Activated CD4-positive, alpha-beta T cell treated with anti-CD3 and anti-CD28 coated beads for 24 hours (primary cell): ENCODE measurements at places on chromosomes 1 and 21.
A peak's percentile ranks its signal among the peaks of the same experiment; 100 is the strongest.

DNA sequence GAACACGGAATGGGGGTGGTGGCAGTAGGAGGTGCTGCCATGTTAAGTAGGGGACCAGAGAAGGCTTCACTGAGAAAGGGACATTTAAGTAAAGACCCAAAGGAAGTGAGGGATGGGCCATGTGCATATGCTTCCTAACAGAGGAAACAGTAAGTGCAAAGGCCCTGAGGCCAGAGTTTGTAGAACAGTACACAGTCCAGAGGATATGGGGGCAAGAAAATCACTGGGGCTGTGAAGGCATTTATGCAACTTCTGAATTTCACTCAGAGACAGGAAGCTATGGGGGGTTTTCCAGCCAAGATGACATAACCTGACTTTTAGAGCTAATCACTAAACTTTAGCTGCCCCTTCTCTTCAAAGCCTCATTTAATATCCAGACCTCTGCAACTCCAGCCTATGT lies 202.5 kb upstream of the EDN2 start:
- no peak for DNase-seq

DNA sequence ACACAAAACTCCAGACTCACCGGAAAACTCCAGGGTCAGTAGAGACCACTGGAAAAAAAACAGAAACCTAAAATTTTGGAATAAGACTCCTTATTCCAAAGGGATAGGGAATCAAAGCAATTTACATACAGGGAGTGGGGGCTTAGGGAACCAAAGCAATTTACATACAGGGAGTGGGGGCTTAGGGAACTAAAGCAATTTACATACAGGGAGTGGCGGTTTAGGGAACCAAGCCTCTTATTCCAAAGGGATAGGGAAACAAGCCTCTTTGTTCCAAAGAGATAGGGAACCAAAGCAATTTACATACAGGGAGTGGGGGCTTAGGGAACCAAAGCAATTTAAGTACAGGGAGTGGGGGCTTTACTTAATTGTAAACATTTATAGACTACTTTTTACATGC lies 28.4 kb upstream of the TTLL7 start:
- no peak for DNase-seq

GRCh38 chr1:230401101-230401500 lies 25.0 kb downstream of the PGBD5 start:
- no peak for DNase-seq

DNA sequence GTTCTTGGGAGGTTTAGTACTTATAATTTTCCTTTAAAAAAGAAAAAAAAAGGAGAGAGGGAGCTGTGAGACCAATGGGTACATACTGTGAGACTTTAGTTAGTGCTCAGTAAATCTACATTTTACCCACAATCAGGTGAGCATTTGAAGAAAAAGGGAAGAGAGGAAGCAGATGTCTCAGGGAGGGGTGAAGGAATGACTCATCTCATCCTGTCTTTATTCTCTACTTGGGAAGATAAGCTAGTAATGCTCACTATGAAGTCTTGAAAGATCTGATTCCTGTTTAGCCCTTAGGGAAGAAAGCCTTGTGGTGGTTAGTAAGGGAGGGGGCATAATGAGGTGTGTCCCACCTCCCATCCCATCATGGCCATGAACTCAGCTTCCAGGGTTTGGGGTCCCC lies 112.6 kb downstream of the PLD5 start:
- no peak for DNase-seq

DNA sequence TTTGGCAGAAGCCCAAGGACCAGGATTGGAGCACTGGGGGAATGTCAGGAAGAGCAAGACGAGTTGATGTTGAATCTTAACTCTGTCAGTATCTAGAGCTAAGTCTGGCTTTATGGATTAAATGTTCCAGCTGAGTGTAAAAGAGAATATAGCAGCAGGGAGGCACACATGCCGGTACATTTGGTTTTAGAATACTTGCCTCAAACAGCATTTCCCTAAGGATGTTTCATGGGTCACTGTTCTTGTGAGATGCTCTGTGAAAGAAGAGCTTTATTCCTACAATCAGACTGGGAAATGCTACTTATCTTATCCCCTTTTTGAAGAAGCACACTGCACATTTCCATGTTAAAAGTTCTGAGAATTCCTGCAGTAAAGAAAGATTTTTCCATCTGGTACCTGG lies 440.3 kb upstream of the B3GALT2 start:
- DNase-seq, result no peak

GRCh38 chr1:8580566-8580965 lies 236.9 kb downstream of the RERE start:
- no peak for DNase-seq

- no peak for DNase-seq
Measured at GRCh38 chr1:215623162-215623561, 56.1 kb downstream of the KCTD3 start.

- DNase-seq, result no peak
Measured at GRCh38 chr1:101280942-101281654, 44.3 kb downstream of the S1PR1 start.

- no peak for DNase-seq
Measured at GRCh38 chr1:182113879-182114626, 52.5 kb upstream of the ZNF648 start.

DNA sequence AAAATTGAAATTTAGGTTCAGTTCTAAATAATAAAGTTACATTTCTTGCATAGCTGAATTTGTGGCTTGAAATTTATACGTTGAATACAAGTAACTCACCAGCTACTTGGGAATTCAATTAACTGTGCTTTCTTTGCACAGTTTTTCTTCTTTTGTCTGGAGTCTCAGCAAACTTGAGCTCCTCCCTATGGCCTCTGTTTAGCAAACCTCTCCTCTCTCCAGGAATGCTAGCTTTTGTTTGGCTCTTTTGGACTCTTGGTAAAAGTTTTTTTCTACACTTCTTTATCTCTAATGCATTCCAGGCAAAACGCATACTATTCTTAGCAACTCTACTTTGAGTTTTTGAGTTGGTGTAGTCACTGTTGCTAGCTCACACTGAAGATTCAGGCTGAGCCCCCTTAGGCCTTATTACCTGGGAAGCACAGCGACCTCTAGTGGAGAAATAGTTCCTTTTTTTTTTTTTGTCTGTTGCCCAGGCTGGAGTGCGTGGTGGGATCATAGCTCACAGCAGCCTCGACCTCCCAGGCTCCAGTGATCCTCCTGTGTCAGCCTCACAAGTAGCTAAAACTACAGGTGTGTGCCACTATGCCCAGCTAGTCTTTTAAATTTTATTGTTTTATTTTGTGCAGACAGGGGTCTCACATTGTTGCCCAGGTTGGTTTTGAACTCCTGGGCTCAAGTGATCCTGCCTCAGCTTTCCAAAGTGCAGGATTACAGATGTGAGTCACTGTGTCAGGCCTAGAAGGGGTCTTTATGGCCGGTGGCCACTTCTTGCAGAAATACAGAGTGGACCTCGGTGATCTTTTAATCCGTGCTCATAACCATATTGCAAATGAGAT lies 61.7 kb downstream of the CASQ2 start:
- no peak for DNase-seq

GRCh38 chr1:1250786-1251284 lies 4.3 kb upstream of the C1QTNF12 start:
- DNase-seq, result peak; percentile 52

DNA sequence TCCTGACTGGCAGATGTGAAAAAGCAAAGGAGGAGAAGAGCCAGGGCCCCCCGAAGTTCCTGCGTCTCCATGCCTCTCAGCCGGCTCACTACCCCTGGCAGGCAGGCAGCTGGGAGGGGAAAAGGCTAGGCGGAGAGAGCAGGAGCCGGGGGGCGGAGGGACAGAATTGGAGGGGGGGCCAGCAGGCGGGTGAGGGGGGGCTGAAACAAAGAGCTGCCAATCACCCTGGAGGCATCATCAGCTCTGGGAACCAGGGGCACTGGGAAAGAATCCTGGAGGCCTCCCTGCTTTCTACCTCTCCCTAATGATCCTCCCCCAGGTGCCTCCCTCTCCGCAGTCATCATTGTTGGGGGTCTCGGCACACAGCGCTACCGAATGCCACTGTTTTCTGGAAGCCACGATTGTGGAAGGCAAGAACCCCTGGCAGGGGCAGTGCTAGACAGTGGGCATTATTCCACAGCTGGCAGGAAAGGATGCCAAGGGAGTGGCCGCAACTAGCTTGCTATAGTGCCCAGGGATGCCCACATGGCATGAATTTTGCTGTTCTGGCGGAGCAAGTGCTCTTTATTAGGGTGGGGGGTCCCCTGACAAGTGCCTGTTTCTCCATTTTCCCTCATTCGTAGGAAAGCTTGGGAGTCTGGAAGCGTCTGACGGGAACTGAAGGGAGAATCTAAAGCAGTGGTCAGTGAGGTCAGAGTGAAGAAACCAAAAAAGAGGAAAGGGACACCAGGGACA lies at the start of gene THBS3:
THBS3 (minus strand) TSS at position 92 of the 735 bp plus-strand sequence; CDS start at position 71, 21 bp downstream.
- no peak for DNase-seq

DNA sequence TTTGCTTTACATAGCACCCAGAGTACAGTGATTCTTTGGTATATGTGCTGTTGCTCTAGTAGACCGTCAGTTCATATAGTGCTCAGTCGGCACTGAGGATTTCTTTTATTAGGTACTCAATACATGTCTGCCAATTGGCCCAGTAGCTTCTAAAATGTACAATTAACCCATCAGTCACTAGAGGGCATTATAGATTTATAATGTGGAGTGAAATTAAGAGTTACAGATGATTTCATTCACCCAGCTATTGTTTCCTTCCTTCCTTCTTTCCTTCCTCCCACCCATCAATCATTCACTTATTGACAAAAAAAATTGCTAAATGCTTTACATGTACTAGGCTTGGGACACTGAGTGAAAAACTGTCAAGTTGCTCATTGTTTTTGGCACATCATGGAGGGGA lies 263.6 kb upstream of the USP24 start:
- no peak for DNase-seq

DNA sequence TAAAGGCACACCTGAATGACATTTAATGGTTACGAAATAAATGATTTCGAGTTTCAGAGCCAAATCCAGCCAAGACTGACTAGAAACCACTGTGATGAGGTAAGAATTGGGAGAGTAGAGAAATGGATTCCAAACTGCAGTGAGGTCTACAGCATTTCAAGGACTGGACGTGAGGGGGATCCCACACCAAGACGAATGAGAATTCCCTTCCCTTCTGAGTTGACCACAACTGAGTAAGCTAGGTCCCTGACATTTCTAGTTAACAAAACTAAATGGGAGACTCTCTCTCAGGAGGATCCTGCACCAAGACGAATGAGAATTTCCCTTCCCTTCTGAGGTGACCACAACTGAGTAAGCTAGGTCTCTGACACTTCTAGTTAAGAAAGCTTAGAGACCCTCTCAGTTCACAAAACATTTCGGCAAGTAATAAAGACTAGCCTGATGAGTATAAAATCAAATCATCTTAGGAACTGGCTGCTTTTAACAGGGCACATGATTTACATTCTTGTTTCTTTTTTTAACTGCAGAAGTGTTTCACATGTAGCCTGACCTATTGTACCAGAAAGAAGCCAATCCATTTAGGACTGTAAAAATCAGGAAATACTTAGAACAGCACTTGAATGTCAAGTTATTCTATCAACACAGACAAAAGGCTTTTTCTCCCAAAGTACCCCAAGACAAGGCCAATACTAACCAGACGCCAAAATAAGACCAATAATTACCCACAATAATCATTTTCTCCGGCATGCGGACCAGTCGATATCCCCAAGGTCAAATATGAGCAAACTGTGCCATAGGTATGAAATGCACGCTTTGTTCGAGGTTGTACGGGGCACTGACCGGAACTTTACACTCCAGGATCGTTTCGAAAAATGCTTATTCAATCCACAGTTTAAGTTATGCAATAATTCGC lies 1.4 kb upstream of the SPATA1 start:
- DNase-seq, result no peak

DNA sequence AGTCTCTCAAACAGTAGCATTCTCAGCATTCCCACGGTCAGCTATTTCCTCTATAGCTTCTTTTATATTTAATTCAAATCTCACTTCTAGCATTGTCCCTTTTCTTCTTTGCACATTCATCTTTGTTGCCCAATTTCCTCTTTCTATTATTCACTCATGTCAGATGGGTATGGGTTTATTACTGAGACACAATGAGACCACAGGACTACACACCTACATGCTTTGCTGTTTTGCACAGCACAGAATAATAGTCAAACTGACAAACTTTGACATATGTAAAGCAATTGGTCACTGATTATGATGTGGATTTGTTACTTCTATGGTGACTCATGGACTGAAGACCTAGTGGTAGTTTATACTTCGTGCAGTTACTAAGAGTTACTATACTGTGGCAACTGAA lies 5.8 kb upstream of the CD1C start:
- DNase-seq, result no peak

GRCh38 chr21:37176716-37177115 lies 90.4 kb downstream of the VPS26C start:
- DNase-seq, result no peak

- DNase-seq, result no peak
Measured at GRCh38 chr21:42849759-42850412, 29.5 kb downstream of the WDR4 start.

DNA sequence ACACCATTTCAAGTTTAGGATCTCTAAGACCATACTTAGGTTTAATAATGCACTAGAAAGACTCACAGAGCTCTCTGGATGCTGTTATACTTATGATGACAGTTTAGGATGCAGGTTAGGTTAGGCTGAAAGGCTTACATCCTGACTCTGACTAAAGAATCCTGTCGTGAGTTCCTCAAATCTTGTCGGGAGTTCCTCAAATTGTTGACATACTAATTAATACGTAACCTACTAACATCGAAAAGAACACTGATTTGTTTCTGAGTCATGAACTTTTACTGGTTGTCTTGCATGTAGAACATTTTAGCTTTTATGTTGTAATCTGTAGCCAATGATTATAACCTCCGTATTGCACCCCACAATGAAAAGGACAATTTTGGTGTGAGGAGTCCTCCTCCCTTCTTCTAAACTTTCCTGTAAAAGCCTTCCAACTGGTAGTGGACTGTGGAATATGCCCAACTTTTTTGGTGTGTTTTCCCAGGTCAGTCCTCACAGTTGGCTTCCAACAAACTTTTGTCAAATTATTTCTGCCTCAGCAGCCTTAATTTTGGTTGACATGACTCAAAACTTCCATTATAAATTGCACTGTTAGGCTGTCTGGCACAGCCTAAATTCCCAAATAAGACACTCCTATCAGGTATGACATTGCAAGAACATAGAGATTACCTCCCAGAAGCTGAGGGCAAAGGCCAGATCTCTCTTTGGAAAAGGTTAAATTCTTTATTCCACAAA lies 107.9 kb upstream of the PALMD start:
- no peak for DNase-seq

DNA sequence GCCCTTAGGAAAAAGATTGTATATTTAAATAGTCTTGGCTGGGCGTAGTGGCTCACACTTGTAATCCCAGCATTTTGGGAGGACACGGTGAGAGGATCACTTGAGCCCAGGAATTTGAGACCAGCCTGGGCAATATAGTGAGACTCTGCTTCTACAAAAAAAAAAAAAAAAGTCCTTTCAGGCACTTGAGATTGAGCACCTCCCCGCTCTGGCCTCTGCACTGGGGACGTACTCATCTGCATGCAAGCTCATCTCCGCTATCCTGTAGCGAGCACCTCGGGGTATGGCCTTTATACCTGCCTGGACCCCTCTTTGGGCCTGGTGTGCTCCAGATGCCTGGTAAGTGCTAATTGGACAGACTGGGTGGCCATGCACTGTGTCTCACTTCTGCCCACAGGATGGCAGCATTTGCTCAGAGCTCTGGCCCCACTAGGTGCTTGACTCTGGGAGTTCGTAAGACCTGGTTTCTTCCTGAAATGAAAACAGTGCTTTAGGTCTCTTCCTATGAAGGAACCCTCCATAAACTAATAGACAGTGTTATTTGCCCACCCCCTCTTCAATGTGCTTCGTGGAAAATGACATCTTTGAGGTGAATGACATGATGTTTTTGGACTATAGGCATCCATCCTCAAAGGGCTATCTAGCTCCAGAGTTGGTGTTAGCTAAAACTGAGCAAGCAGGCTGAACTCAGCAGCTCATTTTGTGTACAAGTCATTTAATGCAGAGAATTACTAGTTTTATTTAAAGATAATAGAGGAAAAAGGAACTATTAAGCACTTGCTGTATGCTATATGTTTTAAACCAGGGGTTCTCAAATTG lies 61.7 kb upstream of the ADAR start:
- peak; percentile 61 for DNase-seq
